Stimulated activated CD8-positive, alpha-beta memory T cell treated with anti-CD3 and anti-CD28 coated beads, Interleukin-12 subunit alpha, Interleukin-12 subunit beta, amount 100 ng/mL, for 4 hours (primary cell): ENCODE measurements at places on chromosomes 4 and X.

DNA sequence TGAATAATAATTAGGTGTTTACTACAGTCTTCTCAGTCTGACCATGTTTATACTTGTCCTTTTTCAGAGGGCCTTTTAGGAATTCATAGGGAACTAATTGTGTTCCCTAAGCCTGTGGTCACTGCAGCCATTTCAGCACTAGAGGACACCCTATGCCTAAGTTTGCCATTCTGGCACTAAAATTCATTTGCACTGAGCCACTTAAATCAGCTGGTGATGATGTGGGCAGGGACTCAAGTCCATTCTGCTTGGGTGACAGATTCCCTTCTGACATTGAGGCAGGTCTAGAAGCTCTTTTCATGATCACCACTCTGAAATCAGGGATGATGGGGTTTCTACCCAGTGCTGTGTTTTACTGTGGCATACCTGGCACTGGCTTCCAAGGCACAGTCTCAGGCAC, 1178.9 kb upstream of the DIAPH2 start:
- no peak for DNase-seq

DNA sequence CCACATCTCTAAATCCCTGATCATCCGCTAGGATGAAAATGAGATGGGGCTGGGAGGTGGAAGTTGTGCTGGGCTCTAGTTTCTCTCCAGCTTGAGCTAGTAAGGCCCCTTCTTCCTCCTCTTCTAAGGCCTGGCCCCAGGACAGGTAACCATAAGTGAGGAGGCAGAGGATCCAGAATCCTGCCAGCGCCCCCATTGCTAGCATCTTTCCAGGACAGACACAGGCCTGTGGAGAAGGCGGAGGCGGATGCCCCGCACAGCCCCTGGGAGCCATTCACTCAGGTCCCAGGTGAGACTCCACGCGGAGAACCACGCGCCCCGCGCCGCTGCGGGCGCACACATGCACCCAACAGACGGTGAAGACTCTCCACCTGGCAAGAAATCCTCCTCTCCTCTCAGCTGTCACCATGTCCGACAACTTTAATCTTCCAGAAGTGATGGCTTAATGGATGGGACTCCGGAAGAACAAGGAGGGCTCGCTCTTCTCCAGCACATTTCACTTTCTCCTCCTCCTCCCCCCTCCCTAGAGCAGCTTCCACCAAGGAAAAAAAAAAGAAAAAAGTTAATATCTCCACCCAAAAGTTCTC, 793 bp downstream of the ARSJ start:
- no peak for DNase-seq

GRCh38 chr4:87109945-87110344, 110.5 kb downstream of the KLHL8 start:
- DNase-seq: no peak

DNA sequence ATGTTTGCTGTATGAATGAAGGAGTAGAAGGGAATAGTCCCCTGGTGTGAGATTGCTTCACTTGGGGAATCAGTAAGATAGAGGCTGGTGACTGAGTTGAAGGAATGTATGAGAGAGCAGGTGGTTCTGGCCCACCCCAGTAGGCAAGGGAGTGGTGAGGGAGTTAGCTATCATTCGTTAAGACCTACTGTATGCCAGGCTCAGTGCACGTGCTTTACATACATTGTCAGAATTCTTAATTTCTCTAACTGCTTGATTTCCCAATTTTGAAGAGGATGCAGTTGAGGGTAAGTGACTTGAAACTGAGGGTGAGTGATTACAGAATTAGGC, 700 bp downstream of the VMA21 start:
- no peak for DNase-seq

DNA sequence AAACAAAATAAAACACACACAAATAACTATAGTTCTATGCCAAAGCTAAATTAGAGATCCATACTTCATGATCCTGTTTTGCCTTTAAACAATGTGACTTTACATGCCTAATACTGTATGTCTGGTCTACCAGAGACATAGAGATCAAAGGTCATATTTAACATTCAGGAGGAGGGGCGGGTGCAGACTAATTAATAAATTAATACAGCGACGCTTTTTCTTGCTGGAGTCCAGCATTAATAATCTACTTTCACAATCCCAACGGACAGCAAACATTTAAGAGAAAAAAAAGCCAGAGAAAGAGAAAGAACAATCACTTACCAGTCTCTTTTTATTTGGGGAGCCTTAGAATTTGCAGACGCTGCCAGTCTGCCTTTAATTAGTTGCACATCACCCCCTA, 509 bp downstream of the CXXC4 start:
- no peak for DNase-seq

DNA sequence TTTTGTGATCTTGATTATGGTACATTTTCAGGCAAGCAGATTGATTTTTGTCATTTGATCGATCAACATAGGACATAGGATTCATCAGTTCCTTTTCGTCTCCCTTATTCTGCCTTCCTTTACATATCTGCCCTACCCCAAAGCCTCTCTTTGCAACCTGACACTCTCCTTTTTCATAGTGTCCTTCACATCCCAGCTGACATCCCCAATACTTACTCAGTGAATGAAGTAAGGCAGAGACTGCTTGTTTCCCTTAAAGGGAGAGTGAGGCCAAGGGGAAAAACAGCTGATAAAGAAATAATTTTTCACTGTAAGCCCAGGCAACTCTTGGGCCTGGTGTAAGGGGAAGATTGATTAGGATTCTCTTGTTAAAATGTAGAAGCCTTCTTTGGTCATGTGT, 69.8 kb downstream of the GBA3 start:
- DNase-seq: no peak

- DNase-seq: no peak
Measured at GRCh38 chr4:55321707-55322264, 24.3 kb upstream of the SRD5A3 start.

GRCh38 chrX:24899391-24899790, 116.4 kb downstream of the ARX start:
- DNase-seq: no peak

GRCh38 chrX:108000751-108001150, 18.6 kb upstream of the TEX13B start:
- no peak for DNase-seq

DNA sequence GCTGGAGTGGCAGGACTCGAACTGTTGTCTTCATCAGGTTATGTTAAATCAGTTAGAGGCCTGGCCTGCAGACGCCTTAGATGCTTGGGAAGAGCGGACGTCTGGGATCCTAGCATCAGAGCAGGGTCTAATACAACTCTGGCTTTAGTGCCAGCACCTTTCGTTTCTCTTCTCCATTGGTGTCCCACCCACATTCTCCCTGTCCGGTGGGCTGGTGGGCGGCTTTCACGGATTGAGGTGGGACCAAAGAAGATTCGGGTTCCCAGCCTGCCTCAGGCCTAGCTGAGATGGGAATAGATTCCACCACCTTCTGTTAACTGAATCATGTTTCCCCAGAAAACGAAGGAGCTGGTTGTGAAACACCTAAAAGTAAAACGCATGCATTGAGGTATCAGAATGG, 939 bp downstream of the PDK3 start:
- no peak for DNase-seq

GRCh38 chr4:183297675-183298074, 22.4 kb downstream of the CLDN22 start:
- DNase-seq: no peak

DNA sequence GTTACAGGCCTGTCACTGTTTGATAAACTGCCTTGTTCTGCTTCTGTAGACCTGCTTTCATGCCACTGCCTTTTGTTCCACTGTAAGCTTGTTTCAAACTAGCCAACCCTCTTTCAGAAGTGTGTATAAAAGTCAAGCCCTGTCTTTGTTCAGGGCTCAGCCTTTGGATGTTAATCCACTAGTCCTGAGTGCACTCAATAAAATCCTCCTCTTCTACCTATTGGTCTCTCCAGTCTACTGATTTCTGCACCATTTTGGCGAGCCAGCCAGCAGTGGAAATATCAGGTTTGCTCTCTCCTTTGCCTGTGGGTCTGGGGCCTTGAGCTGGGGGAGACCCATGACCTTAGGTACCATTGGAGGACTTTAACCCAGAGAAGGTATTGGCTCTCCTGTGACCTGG, 901.6 kb upstream of the NDST4 start:
- no peak for DNase-seq

- no peak for DNase-seq
Measured at GRCh38 chrX:2898846-2899512, 30.2 kb downstream of the ARSD start.

DNA sequence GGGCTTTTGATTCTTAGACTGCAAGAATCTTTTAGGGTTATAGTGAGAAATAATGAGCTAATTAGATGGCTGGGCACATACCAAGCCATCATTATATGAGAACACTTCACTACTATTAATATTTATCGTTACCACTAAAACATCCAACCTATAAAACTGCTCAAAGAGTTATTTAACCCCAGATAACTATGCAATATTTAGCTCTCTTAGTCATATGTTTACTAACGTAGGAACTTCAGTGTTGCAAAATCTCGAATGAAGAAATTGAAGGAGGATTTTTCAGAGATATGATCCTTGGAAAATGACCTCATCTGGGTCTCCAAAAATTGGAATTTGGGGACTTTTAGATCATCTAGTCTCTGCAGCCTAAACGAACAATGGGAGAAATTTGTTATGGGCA, 265.0 kb upstream of the RPS6KA3 start:
- no peak for DNase-seq

GRCh38 chrX:23012162-23012561, 12.4 kb downstream of the DDX53 start:
- no peak for DNase-seq

GRCh38 chr4:158835226-158836001, 66.6 kb downstream of the FNIP2 start:
- no peak for DNase-seq

DNA sequence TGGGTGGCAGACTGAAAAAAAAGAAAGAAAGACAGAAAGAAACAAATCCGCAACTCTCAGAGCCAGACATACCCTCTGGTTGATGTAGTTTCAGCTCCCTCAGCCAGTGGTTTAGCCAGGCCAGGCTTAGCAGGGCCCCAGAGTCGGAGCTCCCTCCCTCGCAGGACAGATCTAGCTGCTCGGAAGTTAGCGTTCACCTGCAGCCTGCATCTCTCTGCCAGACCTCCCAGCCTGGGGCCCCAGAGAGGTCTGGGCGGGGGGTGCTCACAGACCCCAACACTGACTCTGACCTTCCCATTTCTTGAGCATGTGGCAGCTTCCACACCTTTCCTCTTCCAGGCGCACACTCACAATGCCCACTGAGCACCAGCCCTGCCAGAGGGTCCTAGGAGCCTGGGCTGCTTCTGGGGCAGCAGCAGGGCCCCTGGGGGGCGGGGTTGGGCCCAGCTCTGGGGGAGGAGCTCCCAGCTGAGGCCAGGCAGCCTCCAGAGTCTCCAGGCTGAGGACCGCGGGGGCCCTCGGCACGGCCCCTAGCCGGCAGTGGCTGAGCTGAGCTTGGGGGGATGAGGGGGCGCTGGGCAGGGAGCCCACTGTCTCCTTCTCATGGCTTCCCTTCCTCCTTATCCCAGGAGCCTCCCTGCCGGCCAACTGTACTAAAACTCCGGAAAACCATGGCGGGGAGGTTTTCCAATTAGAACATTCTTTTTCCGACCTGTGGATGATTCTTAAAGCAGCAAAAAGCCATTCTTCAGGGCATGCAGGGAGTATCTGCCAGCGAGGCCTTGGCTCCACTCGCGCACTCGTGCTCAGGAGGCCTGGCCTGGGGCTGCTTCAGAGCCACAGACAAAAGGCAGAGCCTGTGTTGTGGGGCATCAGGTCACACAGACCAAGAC, 4.6 kb upstream of the ZNF185 start:
- DNase-seq: no peak

- no peak for DNase-seq
Measured at GRCh38 chr4:30754021-30754420, 33.9 kb downstream of the PCDH7 start.

DNA sequence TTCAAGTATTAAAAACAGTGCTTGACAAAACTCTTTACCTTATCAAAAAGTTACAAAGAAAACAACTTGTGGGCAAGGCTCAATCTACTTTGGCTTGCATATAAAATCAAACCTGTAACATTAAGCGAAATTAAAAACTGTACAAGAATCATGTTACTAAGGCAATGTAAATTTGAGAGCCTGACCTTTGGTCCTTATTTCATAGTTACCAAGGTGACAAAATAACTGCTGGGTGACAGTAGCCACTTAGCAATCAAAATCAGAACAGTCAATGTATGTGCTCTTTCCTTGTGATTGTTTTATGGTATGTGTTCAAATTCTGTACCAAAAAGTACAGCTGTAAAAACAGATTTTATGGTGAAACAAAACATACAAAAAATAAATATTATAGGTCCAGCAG, 204.0 kb downstream of the RASL11B start:
- DNase-seq: no peak

GRCh38 chrX:122835886-122836285, 348.2 kb upstream of the GRIA3 start:
- no peak for DNase-seq

- DNase-seq: no peak
Measured at GRCh38 chrX:19725641-19726040, 161.8 kb downstream of the SH3KBP1 start.

DNA sequence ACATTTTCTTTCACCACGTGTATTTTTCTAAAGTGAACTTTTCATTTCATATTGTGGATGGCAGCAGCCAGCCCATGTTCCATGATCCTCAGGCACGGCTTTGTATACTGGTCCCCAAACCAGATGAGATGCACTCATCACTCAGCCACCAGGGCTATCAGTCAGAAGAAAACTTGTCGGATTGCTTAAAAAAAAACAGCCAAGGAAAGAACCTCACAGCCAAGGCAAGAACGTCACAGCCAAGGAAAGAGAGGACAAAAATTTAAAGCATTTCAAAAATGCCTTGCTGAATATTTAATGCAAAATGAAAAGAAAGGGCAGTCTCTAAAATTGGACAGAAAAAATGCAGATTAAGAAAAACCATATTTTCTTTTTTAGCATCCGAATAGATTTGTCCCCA, 333.3 kb downstream of the PDGFC start:
- no peak for DNase-seq

DNA sequence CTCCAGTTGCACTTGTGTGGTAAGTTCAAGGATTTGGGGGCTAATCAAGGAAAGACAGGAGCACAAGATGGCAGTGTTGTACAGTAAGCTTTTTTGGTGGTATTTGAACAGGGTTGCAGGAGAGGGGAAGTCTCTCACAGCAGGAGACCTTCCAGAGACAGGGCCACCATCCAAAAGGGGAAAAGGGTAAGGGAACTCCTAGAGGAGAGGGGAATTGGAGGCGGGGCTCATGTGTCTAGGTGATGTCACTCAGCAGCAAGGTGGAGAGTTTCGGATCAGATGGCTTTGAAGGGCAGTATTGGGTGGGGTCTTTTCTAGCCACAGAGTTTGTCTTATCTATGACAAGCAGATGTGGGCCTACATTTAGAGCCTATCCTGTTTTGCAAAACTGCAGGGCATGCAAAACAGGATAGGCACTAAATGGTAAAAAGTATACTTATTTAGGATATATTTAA, 13.4 kb upstream of the RNF175 start:
- no peak for DNase-seq

DNA sequence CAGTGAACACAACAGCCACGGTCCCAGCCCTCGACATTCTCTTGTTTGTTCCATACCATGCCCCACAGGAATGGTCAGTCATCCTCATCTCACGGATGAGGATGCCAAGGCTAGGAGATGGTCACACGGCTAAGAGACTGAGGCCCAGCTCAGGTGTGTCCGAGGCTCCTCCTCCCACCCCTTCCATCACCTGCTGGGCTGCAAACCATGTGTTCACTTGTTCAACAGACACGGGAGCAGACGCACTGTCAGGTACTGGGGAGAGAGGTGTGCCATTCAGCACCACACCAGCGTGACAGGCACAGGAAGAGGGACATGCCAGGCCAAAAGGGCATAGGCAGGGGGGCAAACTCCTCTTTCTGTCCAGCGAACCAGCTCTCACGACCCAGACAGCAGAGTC, 45.9 kb downstream of the ABLIM2 start:
- no peak for DNase-seq
